Left lung (tissue), 14 donors: ENCODE measurements at places on chromosomes 6 and 20. TPM values are rescaled to one million over a fixed set of nuclear protein-coding genes. Genes with fewer than 3 reads are reported as not detected.
A peak's percentile ranks its signal among the peaks of the same experiment; 100 is the strongest.

Gene EDN1
- total RNA-seq = 21.7 TPM

Gene EMILIN3
- total RNA-seq = 0.29 TPM

Gene POLH
- total RNA-seq = 17.8 TPM

- DNase-seq = no peak
Observed at GRCh38 chr6:40912158-40912946, 126.7 kb downstream of the UNC5CL start.

GRCh38 chr20:19252451-19253120 is 40.1 kb downstream of the SLC24A3 start:
- DNase-seq = peak; percentile 69

GRCh38 chr6:138727182-138727581 is 46.4 kb upstream of the CCDC28A start:
- DNase-seq = no peak

GRCh38 chr6:137788248-137788647 is 78.8 kb upstream of the TNFAIP3 start:
- no peak for DNase-seq

DNA sequence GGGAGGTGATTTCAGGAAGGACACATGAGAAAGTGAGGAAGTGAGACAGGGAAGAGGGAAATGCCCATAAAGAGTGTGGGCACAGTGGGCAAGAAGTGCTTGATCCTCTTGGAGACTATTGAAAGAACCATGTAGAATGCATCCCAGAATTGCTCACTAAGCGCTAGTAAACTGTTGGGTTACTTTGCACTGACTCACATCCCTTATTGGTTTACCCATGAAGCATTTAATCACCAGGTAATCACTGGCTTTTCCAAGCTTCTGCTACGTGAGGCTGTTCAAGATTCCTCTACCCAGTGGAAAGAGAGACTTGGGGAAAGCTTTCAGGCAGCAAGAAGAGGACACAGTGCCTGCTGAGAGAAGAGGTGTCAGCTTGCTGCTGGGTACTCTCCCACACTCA is 410.0 kb upstream of the JAG1 start:
- no peak for DNase-seq

DNA sequence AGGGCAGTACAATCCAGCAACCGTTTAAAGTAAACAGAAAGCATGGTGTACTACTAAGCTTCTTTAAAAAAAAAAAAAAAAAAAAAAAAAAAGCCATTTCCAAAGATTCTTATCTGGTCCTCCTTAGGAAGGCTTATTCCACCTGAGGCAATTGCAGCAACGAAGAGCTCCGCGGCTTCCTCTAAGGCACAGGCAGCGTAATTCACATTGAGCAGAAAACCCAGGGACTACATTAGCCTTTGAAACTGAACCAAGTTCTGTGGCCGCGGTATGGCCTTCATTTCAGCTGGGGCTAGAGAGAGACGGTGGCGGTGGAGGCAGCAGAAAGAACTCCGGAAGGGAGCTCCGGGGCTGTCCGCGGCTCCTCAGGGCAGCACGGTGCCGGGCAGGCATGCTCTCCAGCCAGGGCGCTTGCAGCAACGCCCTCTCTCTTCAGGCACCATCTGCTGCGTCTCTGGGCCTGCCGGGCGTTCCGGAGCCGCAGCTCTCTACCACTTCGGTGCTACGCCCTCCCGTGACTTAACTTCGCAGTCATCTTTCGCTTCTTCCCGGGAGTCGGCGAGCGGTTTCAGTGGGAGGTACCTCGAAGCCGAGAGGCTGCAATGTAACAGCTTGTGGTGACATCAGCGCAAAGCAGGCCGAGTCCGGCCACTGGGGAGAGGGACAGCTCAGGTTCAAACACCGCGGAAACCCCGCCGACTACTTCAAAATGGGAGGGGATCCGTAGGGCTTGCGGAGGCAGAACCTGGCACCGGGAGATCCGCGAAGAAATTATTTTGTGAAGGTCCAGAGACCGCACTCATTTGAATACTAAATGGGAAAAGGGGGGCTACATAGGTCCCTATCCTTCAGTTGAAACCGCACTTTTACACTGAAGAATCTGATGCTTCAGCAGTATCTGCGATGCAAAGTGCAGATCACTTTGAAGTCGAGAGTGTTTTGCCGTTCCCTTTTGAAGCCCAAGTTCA is 100.0 kb downstream of the DST start:
- peak; percentile 98 for DNase-seq

GRCh38 chr6:38673397-38674165 is 29.4 kb downstream of the GLO1 start:
- no peak for DNase-seq

GRCh38 chr6:129440691-129441090 is 269.3 kb downstream of the ARHGAP18 start:
- DNase-seq = no peak
